ENCODE measurements at places on chromosomes 4 and X. TPM values are rescaled to one million over a fixed set of nuclear protein-coding genes. Genes with fewer than 3 reads are reported as not detected.

The CSAG1 gene
- not detected for total RNA-seq

DNA sequence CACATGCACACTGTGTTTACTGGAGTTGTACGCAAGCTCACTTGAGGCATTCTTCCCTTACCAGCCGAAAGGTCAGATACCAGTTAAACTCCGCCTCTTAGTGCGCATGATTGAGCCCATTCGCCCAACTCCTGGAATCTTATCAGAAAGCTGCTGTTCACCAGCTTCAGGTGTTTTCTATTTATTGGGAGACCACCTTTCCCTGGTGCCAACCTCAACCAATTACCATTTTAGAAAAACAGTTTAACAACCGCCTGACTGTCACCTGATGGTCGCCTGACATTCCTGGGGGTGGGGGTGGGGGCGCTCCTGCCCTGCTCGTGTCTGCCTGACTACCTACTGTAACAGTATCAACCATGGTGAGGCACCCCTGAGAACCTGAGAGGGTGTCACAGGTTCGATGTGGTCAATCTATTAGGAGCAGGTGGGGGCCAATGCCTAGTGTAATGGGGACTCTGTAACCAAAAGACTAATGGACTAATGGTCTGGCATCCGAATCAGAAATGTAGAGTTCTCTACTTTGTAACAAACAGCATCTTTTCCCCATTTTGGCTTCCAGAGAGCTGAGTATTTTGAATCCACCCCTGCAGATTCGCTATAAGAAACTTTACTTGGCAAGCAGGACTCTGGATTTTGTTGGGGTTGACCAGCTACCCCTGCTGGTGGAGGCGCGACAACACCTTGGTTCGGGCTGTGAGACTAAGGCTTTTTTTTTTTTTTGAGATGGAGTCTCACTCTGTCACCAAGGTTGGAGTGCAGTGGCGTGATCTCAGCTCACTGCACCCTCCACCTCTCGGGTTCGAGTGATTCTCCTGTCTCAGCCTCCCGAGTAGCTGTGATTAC is 58.2 kb upstream of the ZNF157 start:
- no peak for DNase-seq

GRCh38 chr4:25860586-25861279 is 2.1 kb downstream of the SEL1L3 start:
- no peak for DNase-seq

GRCh38 chrX:136879001-136879687 is 1.4 kb downstream of the RBMX start:
- DNase-seq, result no peak

GRCh38 chr4:73676861-73677323 is 56.7 kb upstream of the RASSF6 start:
- no peak for DNase-seq

DNA sequence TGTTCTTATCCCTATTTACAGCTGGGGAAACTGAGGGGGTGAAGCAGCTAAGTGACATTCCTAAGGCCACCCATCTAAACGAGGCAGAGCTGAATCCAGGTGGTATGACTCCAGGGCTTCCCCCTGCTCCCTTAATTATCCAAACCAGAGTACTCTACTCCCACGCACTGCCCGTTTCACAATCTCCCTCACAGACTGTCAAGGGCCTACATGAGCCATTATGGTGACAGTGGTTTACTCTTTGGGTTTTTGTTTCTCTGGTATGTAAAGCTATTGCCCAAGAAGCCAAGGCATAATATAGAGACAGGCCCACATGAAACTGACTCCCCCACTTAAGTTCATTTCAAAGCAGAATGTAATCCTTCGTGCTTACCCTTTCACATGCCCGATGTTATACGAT is 95.1 kb downstream of the NHS start:
- DNase-seq, result no peak

DNA sequence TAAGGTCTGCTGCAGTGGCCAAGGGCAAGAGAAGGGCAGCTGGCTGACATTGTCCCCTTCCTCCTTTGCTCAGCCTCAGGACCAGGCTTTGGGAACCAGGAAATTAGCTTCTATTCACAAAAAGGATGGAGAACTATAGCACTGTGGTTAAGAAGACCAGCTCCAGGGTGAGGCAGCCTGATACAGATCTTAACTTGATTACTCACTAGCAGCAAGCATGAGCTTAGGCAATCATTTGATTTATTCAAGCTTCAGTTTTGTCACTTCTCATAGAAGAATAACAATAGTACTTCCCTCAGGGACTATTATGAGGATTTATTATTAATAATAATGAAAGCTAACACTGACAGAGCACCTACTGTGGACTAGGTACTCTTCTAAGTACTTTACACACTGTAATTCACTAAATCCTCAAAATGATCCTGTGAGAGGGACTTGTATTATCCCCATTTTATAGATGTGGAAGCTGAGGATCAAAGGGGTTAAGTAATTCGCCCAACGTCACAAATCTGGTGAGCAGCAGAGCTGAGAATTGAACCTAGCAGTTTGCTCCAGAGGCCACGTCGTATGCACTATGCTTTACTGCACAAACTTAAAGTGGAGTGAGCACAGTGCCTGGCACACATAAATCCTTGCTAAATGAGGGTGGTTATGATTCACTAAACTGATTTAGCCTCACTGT is 130.4 kb upstream of the PAK3 start:
- no peak for DNase-seq
